Activated CD8-positive, alpha-beta T cell treated with anti-CD3 and anti-CD28 coated beads, Interleukin-2, amount 10 ng/mL, durations not matched to agents 7 days and 5 days (primary cell): ENCODE measurements at places on chromosomes 7 and 10.

DNA sequence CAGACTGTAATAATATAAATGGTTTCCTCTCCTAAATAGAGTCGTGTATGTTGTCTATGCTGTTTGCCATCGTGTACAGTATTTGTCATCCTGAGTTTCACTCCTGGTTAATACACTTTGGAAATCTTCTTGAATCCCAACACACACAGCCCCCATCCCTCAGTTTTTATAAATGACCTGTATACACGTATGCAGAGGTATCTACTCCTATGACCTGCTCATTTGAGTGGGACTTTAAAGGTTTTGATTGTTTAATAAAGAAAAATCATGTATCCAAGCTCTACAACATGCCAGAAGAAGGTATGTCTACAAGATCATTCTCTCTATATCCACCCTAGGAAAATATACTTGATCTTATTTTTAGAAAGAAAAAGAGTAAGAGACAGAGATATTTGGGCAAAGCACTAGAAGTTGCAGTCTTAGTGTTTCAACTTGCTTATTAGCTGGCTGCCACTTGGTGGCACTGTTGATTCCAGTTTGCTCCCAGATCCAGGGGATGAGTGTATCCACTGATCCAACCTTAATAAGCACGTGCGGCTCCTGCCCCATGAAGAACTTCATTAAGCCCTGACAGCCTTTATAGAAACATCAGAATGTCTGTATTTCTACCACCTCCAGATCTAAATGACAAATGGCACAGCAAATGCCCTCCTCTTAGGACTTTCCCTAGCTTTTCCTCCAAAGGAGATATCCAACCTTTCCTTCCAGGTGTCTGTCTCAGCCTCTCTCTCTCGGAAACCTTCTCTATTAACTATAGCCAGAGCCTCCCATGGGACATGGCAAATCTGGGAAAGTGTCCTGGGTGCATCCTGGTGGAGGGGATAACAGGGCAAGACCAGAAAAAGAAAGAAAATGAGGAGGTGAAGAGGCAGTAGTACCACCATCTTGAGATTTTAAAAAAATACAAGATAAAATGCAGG, 181.6 kb upstream of the NEBL start:
- no peak overlapping the region for H3K4me3 ChIP-seq
- no peaks in the 10 kb centered on the region for H3K4me1 ChIP-seq
- H3K27me3 ChIP-seq = no peaks in the 10 kb centered on the region
- H3K27ac ChIP-seq = no peak overlapping the region
- DNase-seq = peak; percentile 22

- H3K4me1 ChIP-seq = peaks cover 21% of the 10 kb centered on the region
- DNase-seq = no peak
- peaks cover 53% of the 10 kb centered on the region for H3K36me3 ChIP-seq
- no peaks in the 10 kb centered on the region for H3K27me3 ChIP-seq
- H3K27ac ChIP-seq = peak overlapping the region; percentile 99
- H3K4me3 ChIP-seq = peak overlapping the region; percentile 90
These were observed 16.4 kb downstream of the PRSS2 start for GRCh38 chr7:142787034-142787768.

DNA sequence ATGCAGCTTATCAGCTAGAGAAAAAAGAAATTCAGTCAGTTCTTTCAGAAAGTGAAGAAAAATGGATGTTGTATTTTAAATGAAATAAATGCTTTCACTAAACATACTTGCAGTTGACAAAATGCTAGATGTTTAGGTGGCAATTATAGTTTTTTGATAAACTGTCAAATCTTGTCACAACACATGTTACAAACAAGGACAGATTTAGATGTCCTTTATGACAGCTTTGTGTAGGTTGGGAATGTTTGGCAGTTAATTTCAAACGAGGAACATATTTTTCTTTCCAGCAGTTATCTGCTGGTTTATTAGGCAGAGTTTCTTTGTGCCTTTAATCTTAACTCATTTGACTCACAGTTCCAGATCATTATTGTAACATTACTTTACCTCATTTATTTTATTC, 3.1 kb upstream of the PRPS1L1 start:
- DNase-seq = no peak
- no peaks in the 10 kb centered on the region for H3K4me1 ChIP-seq
- peaks cover 7% of the 10 kb centered on the region for H3K27me3 ChIP-seq
- H3K4me3 ChIP-seq = no peak overlapping the region
- no peak overlapping the region for H3K27ac ChIP-seq

GRCh38 chr7:124257638-124258308, 224.9 kb upstream of the TMEM229A start:
- no peaks in the 10 kb centered on the region for H3K27me3 ChIP-seq
- no peak overlapping the region for H3K27ac ChIP-seq
- H3K4me1 ChIP-seq = no peaks in the 10 kb centered on the region
- no peaks in the 10 kb centered on the region for H3K36me3 ChIP-seq

- H3K27me3 ChIP-seq = no peaks in the 10 kb centered on the region
- H3K36me3 ChIP-seq = no peaks in the 10 kb centered on the region
- no peaks in the 10 kb centered on the region for H3K4me1 ChIP-seq
These were observed 58.4 kb upstream of the FGL2 start for GRCh38 chr7:77258014-77258413.

DNA sequence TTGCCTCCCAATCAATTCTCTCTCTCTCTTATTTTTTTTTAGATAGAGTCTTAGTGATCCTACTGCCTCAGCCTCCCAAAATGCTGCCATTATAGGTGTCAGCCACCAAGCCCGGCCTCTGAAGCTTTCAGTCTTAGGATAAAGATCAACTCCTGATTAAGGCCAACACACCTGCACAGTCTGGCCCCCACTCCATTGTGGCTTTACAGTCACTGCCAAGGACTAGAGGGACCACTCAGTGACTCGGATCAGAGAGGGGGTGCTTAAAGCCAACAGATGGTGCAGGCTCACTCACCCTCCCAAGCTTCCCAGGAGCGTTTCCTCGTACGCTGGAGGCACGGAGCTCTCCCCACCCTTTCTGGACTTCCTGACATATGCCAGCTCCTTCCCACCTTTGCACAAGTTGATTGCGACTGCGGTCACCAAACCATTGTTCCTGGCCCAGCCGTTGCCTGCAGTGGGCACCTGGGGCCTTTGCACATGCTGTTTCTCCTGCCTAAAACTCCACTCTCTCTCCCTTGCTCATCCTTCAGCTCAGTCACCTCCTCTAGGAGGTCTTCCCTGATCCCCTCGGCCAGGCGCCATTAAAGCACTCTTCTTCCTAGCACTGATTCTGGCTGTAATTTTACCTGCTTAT, 1.7 kb upstream of the CDH23 start:
- H3K4me3 ChIP-seq = no peak overlapping the region
- no peak overlapping the region for H3K27ac ChIP-seq
- H3K27me3 ChIP-seq = peaks cover 71% of the 10 kb centered on the region
- no peaks in the 10 kb centered on the region for H3K36me3 ChIP-seq

GRCh38 chr7:152872745-152873118, 113.2 kb downstream of the ACTR3B start:
- H3K4me1 ChIP-seq = no peaks in the 10 kb centered on the region
- no peak for DNase-seq
- H3K27ac ChIP-seq = no peak overlapping the region
- H3K27me3 ChIP-seq = no peaks in the 10 kb centered on the region
- no peaks in the 10 kb centered on the region for H3K36me3 ChIP-seq

DNA sequence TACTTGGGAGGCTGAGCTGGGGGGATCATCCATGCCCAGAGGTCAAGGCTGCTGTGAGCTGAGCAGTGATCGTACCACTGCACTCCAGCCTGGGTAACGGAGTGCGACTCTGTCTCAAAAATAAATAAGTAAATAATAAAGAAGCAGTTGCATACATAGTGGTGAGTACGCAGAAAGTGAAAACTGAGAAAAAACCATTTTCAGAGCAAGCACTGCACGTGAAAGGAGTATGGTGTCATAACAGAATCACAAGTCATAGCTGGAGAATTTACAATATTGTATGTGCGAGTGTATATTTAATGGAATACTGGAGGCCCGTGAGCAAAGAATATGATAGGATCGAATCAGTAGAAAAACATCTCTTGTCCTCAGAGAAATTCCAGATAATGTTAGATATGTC, 22.3 kb downstream of the KIAA1217 start:
- no peak for DNase-seq
- no peak overlapping the region for H3K4me3 ChIP-seq
- no peaks in the 10 kb centered on the region for H3K36me3 ChIP-seq
- no peak overlapping the region for H3K27ac ChIP-seq

- DNase-seq = no peak
- H3K4me3 ChIP-seq = no peak overlapping the region
- no peaks in the 10 kb centered on the region for H3K27me3 ChIP-seq
These were observed 177.6 kb downstream of the VTI1A start for GRCh38 chr10:112624546-112625048.

GRCh38 chr7:50858528-50859245, 76.0 kb upstream of the GRB10 start:
- peaks cover 3% of the 10 kb centered on the region for H3K4me1 ChIP-seq
- no peak overlapping the region for H3K4me3 ChIP-seq
- H3K36me3 ChIP-seq = no peaks in the 10 kb centered on the region

- no peak for DNase-seq
- no peaks in the 10 kb centered on the region for H3K36me3 ChIP-seq
- peaks cover 10% of the 10 kb centered on the region for H3K27me3 ChIP-seq
- H3K4me1 ChIP-seq = no peaks in the 10 kb centered on the region
These were observed 5.8 kb downstream of the ANTXRL start for GRCh38 chr10:46292573-46293023.

GRCh38 chr7:155674556-155674955, 30.1 kb downstream of the RBM33 start:
- no peaks in the 10 kb centered on the region for H3K27me3 ChIP-seq
- H3K4me3 ChIP-seq = no peak overlapping the region

DNA sequence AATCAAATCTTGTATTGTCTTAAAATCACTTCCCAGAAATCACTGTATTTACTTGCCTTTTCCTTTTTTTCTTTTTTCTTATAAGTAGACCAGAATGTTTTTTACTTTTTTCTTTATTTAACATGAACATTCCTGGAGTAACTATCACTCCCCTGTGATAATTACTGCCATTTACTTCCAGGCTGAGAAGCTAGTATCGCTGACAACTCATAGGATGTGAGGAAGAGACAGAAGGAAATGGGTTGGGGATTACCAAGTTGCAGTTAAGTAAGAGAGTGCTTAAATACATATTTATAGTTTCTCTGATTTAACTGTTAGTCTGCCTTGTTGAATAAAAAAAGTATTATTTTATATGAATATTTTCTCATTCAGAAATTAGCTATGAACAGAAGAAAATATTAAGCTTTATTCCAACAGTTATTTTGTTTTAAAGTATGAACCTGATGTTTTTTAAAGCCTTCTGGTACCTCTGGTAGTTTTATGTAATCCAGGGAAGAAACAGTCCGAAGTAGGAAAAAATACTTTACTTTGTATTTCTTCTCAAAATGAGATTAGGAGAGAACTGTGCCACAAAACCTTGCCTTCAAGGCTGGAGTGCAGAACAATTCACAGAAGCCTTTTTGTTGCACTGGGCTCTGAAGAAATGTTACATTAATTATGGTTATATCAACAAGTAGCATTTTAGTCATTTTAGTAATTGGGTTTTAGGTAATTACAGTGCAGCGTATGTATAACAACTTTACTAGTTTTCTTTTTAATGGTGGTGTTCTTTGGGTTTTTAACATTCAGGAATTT, 72.8 kb downstream of the SHOC2 start:
- H3K4me1 ChIP-seq = peaks cover 28% of the 10 kb centered on the region
- DNase-seq = no peak
- H3K36me3 ChIP-seq = peaks cover 27% of the 10 kb centered on the region
- H3K27me3 ChIP-seq = no peaks in the 10 kb centered on the region
- no peak overlapping the region for H3K27ac ChIP-seq

GRCh38 chr10:78649429-78649828, 419.3 kb upstream of the ZMIZ1 start:
- H3K36me3 ChIP-seq = no peaks in the 10 kb centered on the region
- DNase-seq = no peak
- H3K27ac ChIP-seq = no peak overlapping the region

DNA sequence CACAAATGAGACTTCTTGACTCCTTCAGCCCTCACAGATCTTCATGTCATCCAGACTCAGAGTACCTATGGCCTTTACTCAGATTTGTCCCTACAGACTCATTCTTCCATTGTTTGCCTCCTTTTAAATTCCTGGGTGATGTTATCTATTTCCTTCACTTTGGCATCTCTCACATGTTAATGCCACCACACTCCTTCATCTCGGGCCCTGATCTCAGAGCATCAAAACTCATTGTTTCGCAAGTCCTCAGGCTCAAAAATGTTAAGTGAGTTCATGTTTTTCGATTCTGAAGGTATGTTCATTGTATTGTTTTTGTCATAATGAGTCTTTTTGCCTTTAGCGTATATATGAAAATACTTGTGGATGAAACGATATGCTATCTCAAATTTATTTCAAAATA, 62.3 kb upstream of the AHR start:
- peak overlapping the region; percentile 81 for H3K27ac ChIP-seq
- H3K4me3 ChIP-seq = no peak overlapping the region
- peaks cover 30% of the 10 kb centered on the region for H3K36me3 ChIP-seq
- no peaks in the 10 kb centered on the region for H3K27me3 ChIP-seq

DNA sequence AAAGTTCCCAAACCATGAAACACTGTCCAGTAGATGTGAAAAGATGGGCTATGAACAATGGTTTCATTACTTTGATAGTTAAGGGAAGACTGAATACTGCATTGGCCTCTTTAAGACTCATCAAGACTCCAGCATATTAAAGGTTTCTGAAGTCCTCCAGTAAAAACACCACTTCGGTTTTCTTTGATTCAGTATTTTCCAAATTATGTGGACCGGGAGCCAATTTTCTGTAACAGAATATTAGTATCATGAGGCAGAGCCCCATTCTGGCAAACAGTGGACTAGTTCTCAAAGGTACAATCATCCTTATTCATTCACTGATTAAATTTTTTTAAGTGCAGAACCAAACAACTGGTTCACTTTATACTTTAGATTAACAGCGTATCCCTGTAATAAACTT, 241.1 kb upstream of the LRGUK start:
- no peak overlapping the region for H3K27ac ChIP-seq
- H3K27me3 ChIP-seq = no peaks in the 10 kb centered on the region
- H3K36me3 ChIP-seq = peaks cover 2% of the 10 kb centered on the region
- H3K4me1 ChIP-seq = no peaks in the 10 kb centered on the region
- H3K4me3 ChIP-seq = no peak overlapping the region

GRCh38 chr7:126718419-126718818, 534.3 kb downstream of the GRM8 start:
- H3K4me3 ChIP-seq = no peak overlapping the region
- DNase-seq = no peak
- H3K27ac ChIP-seq = no peak overlapping the region

- peaks cover 22% of the 10 kb centered on the region for H3K4me1 ChIP-seq
- H3K36me3 ChIP-seq = no peaks in the 10 kb centered on the region
- H3K27ac ChIP-seq = no peak within 1 kb of the TSS
- peak; percentile 41 for DNase-seq
- H3K4me3 ChIP-seq = peak within 1 kb of the TSS; percentile 78
These were observed at the start of gene CAV1 for GRCh38 chr7:116524609-116525297. Gene CAV1 (plus strand): TSS chr7:116525036. CDS start chr7:116525063, 27 bp downstream.

DNA sequence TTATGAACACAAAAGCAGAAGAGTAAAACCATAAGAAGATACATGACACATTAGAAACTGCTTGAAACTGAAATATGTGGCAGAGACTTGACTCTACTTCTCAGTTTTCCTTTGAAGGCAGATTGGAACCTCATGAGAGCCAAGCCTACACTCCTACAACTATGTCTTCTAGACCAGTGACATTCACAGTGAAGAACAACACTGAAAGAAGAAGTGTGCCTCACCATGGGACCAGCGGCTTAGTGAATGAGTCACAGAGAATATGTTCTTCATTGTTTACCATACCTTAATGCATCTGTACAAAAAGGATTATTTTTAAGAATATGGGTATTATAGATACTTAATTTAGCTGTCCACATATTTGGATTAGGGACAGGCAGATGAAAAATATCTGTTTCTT, 248.3 kb downstream of the CDC14C start:
- H3K27me3 ChIP-seq = no peaks in the 10 kb centered on the region
- H3K36me3 ChIP-seq = no peaks in the 10 kb centered on the region
- H3K4me1 ChIP-seq = no peaks in the 10 kb centered on the region
- DNase-seq = no peak
